ENCODE measurements at places on chromosomes 4 and X.

GRCh38 chrX:30504309-30504708 lies 73.3 kb downstream of the TASL start:
- H3K4me3 ChIP-seq: no peak overlapping the region
- H3K4me1 ChIP-seq: no peaks in the 10 kb centered on the region
- no peak for DNase-seq
- no peaks in the 10 kb centered on the region for H3K36me3 ChIP-seq
- no peak overlapping the region for H3K27ac ChIP-seq

GRCh38 chrX:49000636-49001035 lies 1.4 kb downstream of the GRIPAP1 start:
- H3K4me1 ChIP-seq: peaks cover 25% of the 10 kb centered on the region
- no peaks in the 10 kb centered on the region for H3K27me3 ChIP-seq
- no peak for DNase-seq
- H3K4me3 ChIP-seq: peak overlapping the region; percentile 100

GRCh38 chr4:175953960-175954521 lies 111.6 kb upstream of the WDR17 start:
- no peak for DNase-seq
- H3K36me3 ChIP-seq: no peaks in the 10 kb centered on the region
- H3K27me3 ChIP-seq: no peaks in the 10 kb centered on the region
- no peak overlapping the region for H3K27ac ChIP-seq
- H3K4me3 ChIP-seq: no peak overlapping the region

GRCh38 chr4:124534131-124534530 lies 178.4 kb downstream of the ANKRD50 start:
- no peak for DNase-seq
- no peak overlapping the region for H3K27ac ChIP-seq
- H3K4me3 ChIP-seq: no peak overlapping the region
- no peaks in the 10 kb centered on the region for H3K27me3 ChIP-seq
- H3K4me1 ChIP-seq: no peaks in the 10 kb centered on the region
- no peaks in the 10 kb centered on the region for H3K36me3 ChIP-seq

- peak overlapping the region; percentile 87 for H3K4me3 ChIP-seq
- H3K4me1 ChIP-seq: peaks cover 76% of the 10 kb centered on the region
- peaks cover 13% of the 10 kb centered on the region for H3K36me3 ChIP-seq
- peak overlapping the region; percentile 95 for H3K27ac ChIP-seq
- DNase-seq: peak; percentile 87
Observed at GRCh38 chrX:1468250-1468772, 15.6 kb upstream of the ASMTL start.

Data from natural killer cell treated with Interleukin-12 subunit alpha and Interleukin-12 subunit beta and Interleukin-15 and Interleukin-18, amount 100 ng/mL, for 72 hours (primary cell).